CD8-positive, alpha-beta T cell (primary cell): ENCODE measurements at places on chromosomes 13 and 19.

- DNase-seq = no peak
Observed at GRCh38 chr13:51815848-51816247, 11.9 kb upstream of the DHRS12 start.

DNA sequence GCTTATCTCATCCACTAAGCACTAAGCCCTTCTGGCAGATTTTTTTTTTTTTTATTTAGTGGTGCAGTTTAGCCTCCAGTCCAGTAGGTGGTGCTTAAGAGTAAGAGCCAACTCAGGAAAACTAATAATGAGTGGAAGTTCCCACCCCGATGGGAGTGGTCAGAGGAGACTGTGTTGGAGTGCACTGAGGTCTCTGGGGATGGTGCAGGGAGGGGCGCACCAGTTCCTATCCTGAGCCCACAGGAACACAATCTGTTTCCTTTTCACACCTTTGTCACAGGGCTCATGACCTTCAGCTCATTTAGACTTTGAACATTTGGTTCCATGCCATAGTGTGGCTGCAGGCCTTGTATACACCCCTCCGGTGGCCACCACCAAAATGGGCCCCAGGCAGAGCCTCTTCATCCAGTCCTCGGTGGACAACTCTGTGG, 367.4 kb downstream of the SPRY2 start:
- no peak for DNase-seq

DNA sequence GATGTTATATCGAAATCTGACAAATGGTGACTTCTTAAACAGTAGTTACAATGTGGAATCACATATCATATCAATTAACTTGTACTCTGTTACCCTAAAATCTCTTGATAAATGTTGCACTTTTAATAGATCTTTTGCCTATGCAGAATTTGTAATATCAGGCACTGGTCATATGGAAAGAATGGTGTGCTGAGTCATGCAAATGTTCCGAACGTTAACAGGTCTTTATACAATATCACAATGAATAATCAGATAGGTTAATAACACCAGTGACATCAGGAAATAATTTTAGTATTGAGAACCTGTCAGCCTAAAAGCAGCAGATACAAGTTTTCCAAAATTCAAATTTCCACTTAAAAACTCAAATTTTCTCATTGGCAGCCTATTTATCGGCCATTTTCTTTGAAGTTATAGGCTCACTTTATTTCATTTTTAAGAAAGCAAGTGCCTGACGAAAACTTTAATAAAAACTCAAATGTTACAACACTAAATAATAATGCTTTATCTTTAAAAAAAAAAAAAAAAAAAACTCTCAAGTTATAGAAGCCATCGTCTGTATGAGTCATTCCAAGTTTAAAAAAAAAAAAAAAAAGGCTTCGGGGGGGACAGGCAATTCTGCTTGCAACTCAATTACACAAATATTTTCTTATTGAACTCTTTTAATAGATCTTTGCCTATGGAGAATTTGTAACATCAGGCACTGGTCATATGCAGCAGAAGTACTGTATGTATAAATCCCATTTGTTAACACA, 180.9 kb downstream of the DIAPH3 start:
- DNase-seq = no peak

- no peak for DNase-seq
Observed at GRCh38 chr13:45401314-45401713, 16.9 kb downstream of the SLC25A30 start.

DNA sequence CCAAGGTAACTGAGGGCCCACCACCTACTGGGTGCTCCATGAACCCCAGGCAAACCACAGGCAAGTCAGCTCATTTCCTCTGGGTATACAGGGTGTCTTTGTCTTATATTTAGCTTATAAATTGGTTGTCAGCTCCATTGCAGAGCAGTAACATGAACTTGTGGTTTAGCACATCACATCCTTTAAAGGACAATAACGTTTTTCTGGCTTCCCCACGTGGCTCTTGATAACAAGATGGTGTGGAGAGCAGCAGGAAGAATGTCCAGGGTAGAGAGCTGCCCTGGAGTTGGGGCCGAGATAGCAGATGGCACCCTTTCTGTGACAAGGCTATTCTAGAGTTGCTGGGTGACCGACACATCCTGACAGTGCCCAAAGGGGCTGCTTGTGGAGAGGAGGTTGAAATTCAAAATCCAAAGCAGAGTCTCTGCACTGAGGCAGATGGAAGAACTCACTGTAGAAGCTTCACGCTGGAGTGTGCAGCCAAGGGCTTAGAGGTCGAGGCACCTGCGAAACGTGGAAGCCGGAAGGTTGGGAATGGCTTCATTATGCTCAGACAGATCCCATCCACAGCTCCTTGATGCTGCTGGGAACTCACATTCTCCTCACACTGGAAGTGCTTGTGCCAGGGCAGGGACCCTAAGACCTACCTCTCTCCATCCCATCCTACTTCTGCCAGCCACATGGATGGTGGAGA, 133.0 kb upstream of the FRY start:
- DNase-seq = no peak
